ENCODE measurements at places on chromosomes 2 and 18. TPM values are rescaled to one million over a fixed set of nuclear protein-coding genes. Genes with fewer than 3 reads are reported as not detected.

RFTN2 gene
- total RNA-seq = 5.5 TPM

ZNF512 gene
- total RNA-seq = 26.6 TPM

MARCO gene
- not detected for total RNA-seq

IL1B gene
- total RNA-seq = 0.61 TPM

CHRND gene
- total RNA-seq = not detected

GKN2 gene
- total RNA-seq = not detected

CYP1B1 gene
- under 0.01 TPM for total RNA-seq

ASB1 gene
- 9.7 TPM for total RNA-seq

DLX2 gene
- total RNA-seq = not detected

SLC35F5 gene
- 93.2 TPM for total RNA-seq

CERKL gene
- not detected for total RNA-seq

RIT2 gene
- not detected for total RNA-seq

ST6GAL2 gene
- total RNA-seq = not detected
